ENCODE measurements at places on chromosomes 6 and 20.

DNA sequence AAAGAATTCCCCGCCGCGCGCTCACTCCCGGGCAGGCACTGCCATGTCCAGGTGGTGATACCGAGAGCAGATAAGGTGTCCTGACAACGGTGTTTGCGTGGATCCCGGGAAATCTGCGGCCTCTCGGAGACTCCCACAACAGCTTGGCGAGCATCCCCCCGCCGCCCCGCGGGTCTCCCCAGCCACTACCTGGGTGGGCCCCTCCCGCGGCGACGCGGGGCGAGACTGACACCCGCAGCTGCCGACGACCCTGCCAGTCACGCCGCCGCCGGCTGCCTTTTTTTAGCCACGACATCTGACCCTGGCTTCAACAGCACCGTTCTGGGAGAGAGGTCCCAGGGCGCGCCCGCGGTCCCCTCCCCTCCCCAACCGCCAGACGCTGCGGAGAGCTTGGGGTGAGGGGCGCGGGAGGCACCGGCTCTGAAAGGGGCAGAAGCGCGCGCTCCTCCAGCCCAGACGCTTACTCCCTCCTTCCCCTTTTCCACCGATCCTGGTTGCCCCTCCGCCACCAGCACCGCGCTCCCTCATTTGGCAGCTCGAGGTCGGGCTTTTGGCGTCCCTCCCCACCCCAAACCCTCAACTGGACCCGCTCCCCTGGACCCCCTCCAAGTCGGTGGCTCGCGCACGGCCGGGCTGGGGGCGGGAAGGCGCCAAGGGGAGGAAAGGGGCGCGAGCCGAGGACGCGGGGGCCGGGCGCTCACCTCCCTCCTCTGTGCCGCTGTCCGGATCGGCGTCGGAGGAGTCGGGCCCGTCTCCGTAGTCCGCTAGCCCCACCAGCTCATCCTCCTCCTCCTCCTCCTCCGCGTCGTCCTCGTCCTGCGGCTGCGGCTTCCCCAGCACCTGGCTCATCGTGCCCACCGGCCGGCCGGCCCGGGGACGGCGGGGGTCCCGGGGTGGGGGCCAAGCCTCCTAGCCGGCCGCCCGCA, 665 bp downstream of the RRAGD start:
- DNase-seq = peak; percentile 71

GRCh38 chr20:14829906-14830305, 492.5 kb upstream of the FLRT3 start:
- DNase-seq = no peak

- DNase-seq = no peak
Measured at GRCh38 chr6:2733324-2733723, 17.4 kb downstream of the MYLK4 start.

DNA sequence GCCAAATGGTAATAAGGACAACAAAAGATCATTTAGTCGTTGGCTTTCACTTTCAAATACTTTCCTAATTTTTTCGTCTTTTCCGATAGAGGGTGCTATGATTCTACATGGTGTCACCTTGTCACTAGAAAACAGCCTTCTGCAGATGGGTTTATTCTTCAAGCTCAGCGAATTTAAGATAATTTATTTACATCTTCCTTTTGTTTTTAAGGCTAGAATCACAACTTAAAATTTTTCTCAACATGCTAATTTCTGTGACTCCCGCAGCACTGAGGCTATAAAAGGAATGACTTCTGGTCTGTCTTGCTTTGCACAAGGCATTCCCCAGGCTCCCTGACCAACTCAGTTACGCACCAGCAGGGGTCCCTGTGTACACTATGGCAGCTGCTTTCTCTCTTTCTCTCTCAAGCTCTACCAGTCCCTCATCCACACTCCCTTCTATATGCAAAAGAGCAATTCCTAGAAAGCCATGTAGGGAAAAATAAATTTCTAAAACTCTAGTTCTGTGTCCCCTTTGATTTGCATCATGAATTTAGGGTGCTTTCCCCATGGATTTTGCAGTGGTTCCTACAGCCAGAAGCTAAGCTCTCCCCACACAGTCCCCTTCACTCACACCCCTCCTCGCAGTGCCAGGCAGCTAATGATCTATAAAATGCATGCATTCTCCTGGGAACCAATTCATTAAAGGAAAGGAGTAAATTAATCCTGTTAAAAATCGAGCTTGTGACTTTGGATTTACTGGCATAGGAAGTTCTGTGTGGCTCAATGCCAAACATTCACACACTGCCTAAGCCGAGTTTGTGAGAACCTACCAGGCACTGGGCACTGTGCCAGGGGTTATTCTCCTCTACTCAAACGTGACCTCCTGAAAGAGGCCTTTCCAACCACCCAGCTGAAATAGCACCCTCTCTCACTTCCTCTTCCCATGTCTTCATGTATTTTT, 74.5 kb downstream of the DCDC2 start:
- DNase-seq = peak; percentile 92

GRCh38 chr20:796921-797320, 28.6 kb upstream of the SLC52A3 start:
- DNase-seq = no peak

- DNase-seq = no peak
Measured at GRCh38 chr6:1636971-1637871, 27.5 kb downstream of the FOXC1 start.

Measured in NCI-H146 (cell line).